ENCODE measurements at places on chromosomes 2 and 18.

GRCh38 chr18:28635530-28635929, 458.6 kb upstream of the CDH2 start:
- H3K27ac ChIP-seq: no peak overlapping the region
- H3K4me3 ChIP-seq: no peak overlapping the region
- no peaks in the 10 kb centered on the region for H3K4me1 ChIP-seq
- no peak for DNase-seq
- no peaks in the 10 kb centered on the region for H3K36me3 ChIP-seq
- no peaks in the 10 kb centered on the region for H3K27me3 ChIP-seq

DNA sequence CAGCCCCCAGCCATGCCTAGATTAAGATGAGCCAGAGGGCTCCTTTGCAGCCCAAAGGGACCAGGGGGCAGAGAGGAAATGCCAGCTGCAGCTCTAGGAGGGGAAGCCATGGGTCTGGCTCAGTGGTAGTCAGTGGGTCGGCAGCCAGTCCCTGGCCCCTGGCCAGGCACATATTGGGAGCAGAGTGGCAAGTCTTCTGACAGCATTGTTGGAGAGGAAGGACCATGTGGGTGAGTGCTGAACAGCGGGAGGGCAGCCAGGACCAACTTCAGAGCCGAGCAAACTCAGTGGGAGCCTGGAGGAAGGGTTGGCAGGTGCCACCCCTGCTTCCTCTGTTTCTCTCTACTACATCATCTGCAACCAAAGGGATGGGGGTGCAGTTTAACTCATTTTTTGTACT, 140.5 kb upstream of the PELI1 start:
- H3K4me3 ChIP-seq: no peak overlapping the region
- no peaks in the 10 kb centered on the region for H3K36me3 ChIP-seq
- peaks cover 9% of the 10 kb centered on the region for H3K4me1 ChIP-seq
- DNase-seq: no peak
- H3K27me3 ChIP-seq: no peaks in the 10 kb centered on the region

GRCh38 chr2:42045848-42046748, 1.7 kb upstream of the PKDCC start:
- H3K27me3 ChIP-seq: no peaks in the 10 kb centered on the region
- peak overlapping the region; percentile 96 for H3K4me3 ChIP-seq
- H3K36me3 ChIP-seq: no peaks in the 10 kb centered on the region
- H3K4me1 ChIP-seq: peaks cover 60% of the 10 kb centered on the region
- peak overlapping the region; percentile 93 for H3K27ac ChIP-seq

DNA sequence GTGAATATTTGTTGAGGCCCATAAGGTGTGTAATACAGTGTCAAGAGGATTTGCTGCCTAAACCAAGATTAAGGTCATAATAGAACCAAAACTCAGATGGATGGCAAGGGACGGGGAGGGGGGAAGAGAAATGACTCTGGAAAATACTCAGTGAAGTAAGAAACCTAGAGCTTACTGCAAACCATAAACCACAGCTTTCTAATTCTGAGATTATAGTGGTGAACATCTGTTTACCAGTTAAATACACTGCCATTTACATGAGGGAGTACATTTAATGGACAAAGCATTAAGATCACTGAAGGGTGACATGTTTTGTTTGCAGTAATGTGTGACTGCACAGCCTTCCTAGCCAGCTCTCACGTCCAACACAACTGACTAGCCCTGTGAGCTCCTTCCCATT, 19.8 kb downstream of the EVX2 start:
- H3K36me3 ChIP-seq: no peaks in the 10 kb centered on the region
- peaks cover 12% of the 10 kb centered on the region for H3K4me1 ChIP-seq
- DNase-seq: no peak
- H3K27ac ChIP-seq: no peak overlapping the region
- peaks cover 100% of the 10 kb centered on the region for H3K27me3 ChIP-seq

- H3K27me3 ChIP-seq: no peaks in the 10 kb centered on the region
- no peak overlapping the region for H3K27ac ChIP-seq
Measured at GRCh38 chr2:172919732-172920131, 155.9 kb upstream of the MAP3K20 start.

- no peaks in the 10 kb centered on the region for H3K36me3 ChIP-seq
- no peak overlapping the region for H3K27ac ChIP-seq
- H3K4me1 ChIP-seq: no peaks in the 10 kb centered on the region
- no peaks in the 10 kb centered on the region for H3K27me3 ChIP-seq
- no peak overlapping the region for H3K4me3 ChIP-seq
- no peak for DNase-seq
Measured at GRCh38 chr2:42947809-42948600, 155.6 kb upstream of the HAAO start.

- no peak overlapping the region for H3K4me3 ChIP-seq
- H3K27me3 ChIP-seq: no peaks in the 10 kb centered on the region
- DNase-seq: no peak
- H3K4me1 ChIP-seq: peaks cover 50% of the 10 kb centered on the region
- no peak overlapping the region for H3K27ac ChIP-seq
Measured at GRCh38 chr2:202042444-202042843, 8.8 kb downstream of the FZD7 start.

DNA sequence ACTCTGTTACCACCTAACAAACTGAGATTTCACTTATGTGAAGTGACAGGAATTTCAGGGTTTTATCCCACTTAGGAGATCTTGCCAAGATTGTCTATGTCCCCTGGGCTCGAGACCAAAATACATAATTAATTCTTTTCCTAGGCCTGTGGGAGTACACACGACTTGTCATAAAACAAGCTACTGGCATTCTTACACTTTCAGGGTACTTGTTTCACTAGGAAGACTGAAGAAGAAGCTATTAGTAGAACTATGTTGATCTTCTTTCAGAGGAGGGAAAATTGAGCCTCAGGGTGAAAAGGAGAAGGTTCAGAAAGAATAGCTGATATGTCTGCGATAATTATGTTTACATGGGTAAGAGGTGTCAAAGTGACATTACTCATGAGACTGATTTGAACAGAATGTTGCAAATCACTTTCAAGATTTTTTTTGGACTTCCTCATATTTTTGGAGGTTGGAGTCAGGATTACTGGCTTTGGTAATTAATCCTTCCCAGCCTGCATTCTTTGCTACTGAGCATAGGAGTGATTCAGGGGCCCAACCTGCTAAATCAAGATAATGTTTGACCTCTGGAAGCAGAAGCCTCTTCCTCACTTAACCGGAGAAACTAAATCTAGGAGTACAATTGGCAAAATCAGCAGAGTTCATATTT, 240.0 kb upstream of the NT5C1B start:
- no peak for DNase-seq
- no peaks in the 10 kb centered on the region for H3K36me3 ChIP-seq
- no peak overlapping the region for H3K27ac ChIP-seq
- no peak overlapping the region for H3K4me3 ChIP-seq
- no peaks in the 10 kb centered on the region for H3K4me1 ChIP-seq
- H3K27me3 ChIP-seq: peaks cover under 1% of the 10 kb centered on the region

- H3K27ac ChIP-seq: no peak overlapping the region
- no peak for DNase-seq
- no peaks in the 10 kb centered on the region for H3K36me3 ChIP-seq
- no peak overlapping the region for H3K4me3 ChIP-seq
Measured at GRCh38 chr2:39203382-39203781, 40.4 kb downstream of the CDKL4 start.

DNA sequence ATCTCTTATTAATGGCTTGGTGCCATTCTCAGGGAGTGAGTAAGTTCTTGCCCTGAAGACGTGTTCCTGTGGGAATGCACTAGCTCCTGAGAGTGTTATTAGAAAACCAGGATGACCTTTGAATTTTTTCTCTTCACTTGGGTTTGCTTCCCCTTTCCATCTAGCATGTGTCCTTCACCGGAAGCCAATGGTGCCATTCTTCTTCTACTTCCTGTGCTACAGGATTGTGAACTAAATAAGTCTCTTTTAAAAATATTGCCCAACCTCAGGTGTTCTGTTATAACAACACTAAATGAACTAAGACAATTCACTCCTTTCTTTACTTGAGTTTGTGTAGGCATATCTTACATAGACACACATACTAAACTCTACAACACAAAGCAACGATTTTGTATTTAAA, 447.0 kb downstream of the SOX11 start:
- no peak overlapping the region for H3K4me3 ChIP-seq
- DNase-seq: no peak
- H3K27ac ChIP-seq: no peak overlapping the region
- H3K4me1 ChIP-seq: no peaks in the 10 kb centered on the region
- H3K27me3 ChIP-seq: no peaks in the 10 kb centered on the region

DNA sequence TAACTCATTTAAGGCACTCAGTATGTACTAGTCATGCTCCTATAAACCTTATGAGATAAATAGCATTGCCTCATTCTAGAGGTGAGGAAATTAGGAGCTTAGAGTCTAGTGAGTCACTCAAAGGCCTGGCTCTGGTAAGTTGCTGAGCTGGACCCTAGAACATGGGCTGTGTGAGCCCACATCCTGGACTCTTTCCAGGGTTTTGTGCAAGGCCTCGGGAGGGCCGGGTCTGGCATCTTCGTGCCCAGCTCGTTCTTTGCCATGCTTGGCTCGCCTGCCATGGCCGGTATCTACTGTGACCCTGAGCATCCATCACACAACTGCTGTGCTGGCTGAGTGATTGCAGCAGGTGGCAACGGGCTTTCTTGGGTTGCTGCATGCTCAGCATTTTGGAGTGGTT, 168.0 kb downstream of the LPIN1 start:
- no peaks in the 10 kb centered on the region for H3K4me1 ChIP-seq
- H3K4me3 ChIP-seq: no peak overlapping the region
- H3K27me3 ChIP-seq: no peaks in the 10 kb centered on the region
- no peaks in the 10 kb centered on the region for H3K36me3 ChIP-seq

GRCh38 chr18:24802456-24802855, 342.0 kb downstream of the HRH4 start:
- DNase-seq: no peak
- H3K36me3 ChIP-seq: no peaks in the 10 kb centered on the region
- no peaks in the 10 kb centered on the region for H3K27me3 ChIP-seq

DNA sequence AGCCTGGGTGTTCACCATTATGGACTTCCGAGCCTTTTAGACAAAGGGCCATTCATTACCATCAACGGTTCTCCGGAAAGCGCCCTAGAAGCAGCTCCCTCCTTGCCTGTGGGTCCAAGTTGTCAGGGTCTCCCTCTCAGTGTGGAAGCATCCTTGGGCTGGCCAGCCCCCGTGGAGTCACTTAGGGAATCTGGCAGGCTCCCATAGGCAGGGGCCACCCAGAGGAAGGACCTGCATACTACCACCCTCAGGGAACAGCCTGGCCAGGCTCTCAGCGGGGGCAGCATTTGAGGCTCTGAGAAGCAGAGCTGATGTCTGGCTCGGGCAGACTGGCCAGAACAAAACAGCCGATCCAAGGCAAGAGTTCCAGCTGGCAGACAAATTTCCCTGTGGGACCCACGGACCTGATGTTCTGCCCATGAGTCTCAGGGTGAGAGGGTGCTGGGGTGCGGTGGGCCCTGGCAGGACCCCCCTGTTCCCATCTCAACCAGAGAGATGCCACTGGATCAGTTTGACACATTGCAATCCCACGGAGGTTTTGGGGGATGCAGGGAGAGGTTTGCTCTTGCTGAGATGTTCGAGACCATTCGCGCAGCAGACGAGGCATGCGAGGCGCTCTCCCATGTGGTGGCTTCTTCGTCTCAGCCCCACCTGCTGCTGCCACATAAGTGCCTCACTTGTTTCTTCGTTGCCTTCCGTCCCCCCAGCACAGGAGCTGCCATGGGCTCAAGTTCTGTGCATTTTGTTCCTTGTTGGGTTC, 56.9 kb downstream of the ACKR3 start:
- no peak overlapping the region for H3K27ac ChIP-seq
- no peak for DNase-seq
- no peaks in the 10 kb centered on the region for H3K27me3 ChIP-seq
- H3K4me1 ChIP-seq: no peaks in the 10 kb centered on the region

All from neural progenitor cell (in vitro differentiated cells).